ENCODE measurements at places on chromosomes 2 and 18. TPM values are rescaled to one million over a fixed set of nuclear protein-coding genes. Genes with fewer than 3 reads are reported as not detected.

Gene UGT1A5
- polyA plus RNA-seq, result not detected

Gene ABCB11
- 0.12 TPM for polyA plus RNA-seq

Gene APLF
- polyA plus RNA-seq, result 1.5 TPM

Gene ZNF892
- 0.13 TPM for polyA plus RNA-seq

Gene AQP12B
- not detected for polyA plus RNA-seq

Gene PDE1A
- polyA plus RNA-seq, result 1.9 TPM

Gene TUBA4B
- not detected for polyA plus RNA-seq

Gene KRCC1
- polyA plus RNA-seq, result 38.1 TPM

Gene SH3RF3
- polyA plus RNA-seq, result 2.5 TPM

Gene IL1B
- 5.1 TPM for polyA plus RNA-seq

Gene MSGN1
- not detected for polyA plus RNA-seq

Gene ERMN
- polyA plus RNA-seq, result 2.4 TPM

Gene GPR55
- 1.7 TPM for polyA plus RNA-seq

Gene DCDC2C
- polyA plus RNA-seq, result not detected

Gene LRRC30
- not detected for polyA plus RNA-seq

Gene NMS
- polyA plus RNA-seq, result not detected

Gene INHBB
- 1.5 TPM for polyA plus RNA-seq

Gene IMPA2
- polyA plus RNA-seq, result 11.1 TPM

Gene RAX
- not detected for polyA plus RNA-seq

Gene TCF23
- polyA plus RNA-seq, result 0.27 TPM

Gene RHOB
- polyA plus RNA-seq, result 32.6 TPM

Gene UGT1A3
- not detected for polyA plus RNA-seq

Gene TWSG1
- 11.1 TPM for polyA plus RNA-seq
